ENCODE measurements at places on chromosomes 4 and X. TPM values are rescaled to one million over a fixed set of nuclear protein-coding genes. Genes with fewer than 3 reads are reported as not detected.

The INTS6L gene
- total RNA-seq: 31.7 TPM

GRCh38 chr4:26235500-26235899, 85.3 kb upstream of the RBPJ start:
- H3K4me1 ChIP-seq: peaks cover 12% of the 10 kb centered on the region
- peaks cover 12% of the 10 kb centered on the region for H3K27me3 ChIP-seq
- H3K4me3 ChIP-seq: no peak overlapping the region
- H3K36me3 ChIP-seq: no peaks in the 10 kb centered on the region
- DNase-seq: no peak
- H3K27ac ChIP-seq: no peak overlapping the region

DNA sequence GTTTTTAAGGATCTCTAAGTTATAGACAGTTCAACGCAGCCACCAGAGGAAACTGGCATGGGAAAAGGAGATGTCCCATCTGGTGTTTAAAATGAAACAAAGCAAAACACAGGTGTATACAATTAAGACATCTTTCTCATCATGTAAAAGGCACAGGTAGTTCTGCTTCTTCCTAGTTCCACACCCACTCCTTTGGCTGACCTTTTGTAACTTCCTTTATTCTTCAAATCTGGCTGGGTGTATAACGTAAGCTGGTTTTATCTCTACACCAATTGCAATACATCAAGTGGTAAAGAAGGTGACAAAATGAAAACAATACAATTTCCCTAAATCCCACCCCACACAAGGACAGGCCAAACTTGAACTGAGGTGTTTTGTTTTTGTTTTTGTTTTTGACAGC, 27.3 kb upstream of the FBXW7 start:
- DNase-seq: no peak
- no peak overlapping the region for H3K4me3 ChIP-seq
- peaks cover 1% of the 10 kb centered on the region for H3K4me1 ChIP-seq
- H3K27ac ChIP-seq: no peak overlapping the region
- H3K36me3 ChIP-seq: no peaks in the 10 kb centered on the region

- H3K27me3 ChIP-seq: no peaks in the 10 kb centered on the region
- H3K27ac ChIP-seq: no peak overlapping the region
- no peak overlapping the region for H3K4me3 ChIP-seq
- H3K36me3 ChIP-seq: peaks cover 6% of the 10 kb centered on the region
Observed at GRCh38 chrX:2334237-2334636, 166.5 kb downstream of the DHRSX start.
